ENCODE measurements at places on chromosomes 13 and 19. TPM values are rescaled to one million over a fixed set of nuclear protein-coding genes. Genes with fewer than 3 reads are reported as not detected.
A peak's percentile ranks its signal among the peaks of the same experiment; 100 is the strongest.

DNA sequence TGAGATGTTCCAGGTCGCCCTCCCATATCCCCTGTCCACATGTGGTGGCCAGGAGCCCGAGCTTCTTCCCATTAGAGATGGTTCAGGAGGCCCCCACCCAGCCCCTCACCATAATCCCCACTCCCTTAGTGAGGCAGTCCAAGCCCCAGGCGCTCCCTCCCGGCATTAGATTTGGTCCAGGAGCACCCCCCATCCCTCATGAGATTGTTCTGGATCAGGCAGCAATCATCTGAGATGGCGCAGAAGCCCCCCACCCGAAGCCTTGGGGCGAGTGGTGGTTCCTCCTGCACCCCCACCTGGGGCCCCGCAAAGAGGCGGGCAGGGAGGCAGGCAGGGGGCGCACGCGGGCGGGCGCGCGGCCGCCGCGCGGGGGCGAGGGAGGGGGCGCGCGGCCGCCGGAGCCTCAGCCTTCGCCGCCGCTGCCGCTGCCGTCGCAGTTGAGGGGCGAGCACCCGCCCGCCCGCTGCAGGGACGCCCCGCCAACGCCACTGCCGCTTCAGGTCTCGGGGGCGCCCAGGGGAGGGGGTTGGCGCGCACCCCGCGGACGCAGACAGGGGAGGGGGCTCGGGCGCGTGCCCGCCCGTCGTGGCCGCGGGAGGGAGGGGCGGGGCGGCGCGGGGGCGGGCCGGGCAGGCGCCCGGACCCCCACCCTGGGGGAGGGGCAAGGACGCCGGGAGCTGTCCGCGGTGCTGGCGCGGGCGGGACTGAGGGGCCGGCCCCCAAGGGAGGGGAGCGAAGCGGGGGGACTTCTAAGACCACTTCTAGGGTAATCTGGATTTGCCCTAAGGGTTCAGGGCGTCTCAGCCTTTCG, 46.4 kb upstream of the SHKBP1 start:
- peaks cover 33% of the 10 kb centered on the region for H3K4me1 ChIP-seq
- peaks cover 9% of the 10 kb centered on the region for H3K27me3 ChIP-seq
- H3K27ac ChIP-seq = peak overlapping the region; percentile 95
- peak overlapping the region; percentile 94 for H3K4me3 ChIP-seq

The GAPDHS gene
- total RNA-seq = not detected

DNA sequence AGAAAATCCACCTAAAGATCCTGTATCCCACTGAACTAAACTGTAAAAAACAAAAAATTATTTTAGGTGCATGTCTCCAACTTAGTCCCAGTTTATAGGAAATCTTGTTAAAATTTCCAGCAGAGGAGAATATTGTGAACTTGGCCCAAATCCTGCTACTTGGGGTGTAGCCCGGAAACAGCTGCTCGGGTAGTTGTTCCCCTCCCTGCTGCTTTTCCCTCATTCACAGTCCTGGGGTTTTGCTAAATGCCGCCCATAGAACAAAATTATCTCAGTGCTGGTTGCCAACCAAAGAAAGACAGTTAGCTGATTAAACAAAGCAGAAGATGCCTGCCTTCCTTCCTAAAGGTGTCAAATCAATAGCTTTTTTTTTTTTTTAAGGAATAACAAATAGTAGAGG, 330.5 kb upstream of the KLF12 start:
- peaks cover 18% of the 10 kb centered on the region for H3K4me1 ChIP-seq
- H3K27me3 ChIP-seq = peaks cover 2% of the 10 kb centered on the region
- no peak for DNase-seq
- H3K4me3 ChIP-seq = no peak overlapping the region
- no peaks in the 10 kb centered on the region for H3K36me3 ChIP-seq

The FCER2 gene
- not detected for total RNA-seq

GRCh38 chr13:80524447-80525215, 183.7 kb upstream of the SPRY2 start:
- H3K27me3 ChIP-seq = no peaks in the 10 kb centered on the region
- DNase-seq = no peak
- H3K27ac ChIP-seq = no peak overlapping the region
- no peaks in the 10 kb centered on the region for H3K36me3 ChIP-seq
- no peak overlapping the region for H3K4me3 ChIP-seq

The OR7D2 gene
- not detected for total RNA-seq

DNA sequence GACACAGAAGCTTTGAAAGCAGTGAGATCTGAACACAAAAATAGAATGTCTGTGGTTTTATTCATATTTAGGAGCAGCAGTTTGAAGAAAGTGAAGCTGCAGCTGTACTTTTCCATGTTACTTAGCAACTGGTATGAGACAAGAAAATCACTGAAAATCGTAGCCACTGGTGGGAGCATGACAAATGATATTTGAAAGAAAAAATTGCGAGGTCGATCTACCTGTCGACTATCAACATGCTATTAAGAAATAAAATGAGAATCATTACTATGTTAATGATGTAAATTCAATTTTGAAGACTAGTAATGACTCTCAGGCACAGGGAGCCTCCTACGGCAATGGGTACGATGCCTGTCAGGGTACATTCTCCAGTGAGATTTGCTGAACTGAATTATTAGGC, 436.4 kb downstream of the SLITRK5 start:
- H3K4me3 ChIP-seq = no peak overlapping the region
- no peaks in the 10 kb centered on the region for H3K27me3 ChIP-seq
- DNase-seq = no peak
- no peaks in the 10 kb centered on the region for H3K36me3 ChIP-seq

DNA sequence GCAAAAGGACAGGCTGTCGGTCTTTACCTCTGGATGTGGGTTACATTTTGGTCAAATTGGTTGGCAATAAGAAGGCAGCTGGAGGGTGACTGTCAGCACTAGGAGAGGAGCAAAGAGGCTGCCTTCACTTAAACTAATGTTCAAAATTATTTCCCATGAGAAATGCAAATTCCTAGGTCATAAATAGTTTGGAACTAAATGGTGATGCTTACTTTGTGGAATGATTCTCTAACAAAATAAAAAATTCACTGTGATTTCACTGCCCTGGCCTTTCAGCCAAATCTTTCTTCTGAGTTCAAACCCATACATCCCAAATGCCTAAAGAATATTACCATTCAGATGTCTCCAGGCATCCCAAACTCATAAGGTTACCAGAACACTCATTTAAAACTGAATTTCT, 25.0 kb upstream of the OXGR1 start:
- H3K4me3 ChIP-seq = no peak overlapping the region
- no peaks in the 10 kb centered on the region for H3K36me3 ChIP-seq
- peaks cover 4% of the 10 kb centered on the region for H3K4me1 ChIP-seq
- no peak overlapping the region for H3K27ac ChIP-seq
- no peaks in the 10 kb centered on the region for H3K27me3 ChIP-seq

GRCh38 chr13:24162604-24163003, 2.1 kb downstream of the SPATA13 start:
- no peak overlapping the region for H3K4me3 ChIP-seq
- no peaks in the 10 kb centered on the region for H3K36me3 ChIP-seq
- no peak for DNase-seq
- peaks cover 6% of the 10 kb centered on the region for H3K27me3 ChIP-seq

The IQCN gene
- total RNA-seq = 23.6 TPM

- H3K27me3 ChIP-seq = peaks cover 1% of the 10 kb centered on the region
- H3K36me3 ChIP-seq = no peaks in the 10 kb centered on the region
- H3K4me3 ChIP-seq = no peak overlapping the region
- peak overlapping the region; percentile 40 for H3K27ac ChIP-seq
- H3K4me1 ChIP-seq = peaks cover 19% of the 10 kb centered on the region
Observed at GRCh38 chr13:84080748-84081530, 198.7 kb upstream of the SLITRK1 start.

The DIAPH3 gene
- 2.6 TPM for total RNA-seq

The LRRC4B gene
- 28.5 TPM for total RNA-seq

The TTC9B gene
- total RNA-seq = 19.5 TPM

The SBK3 gene
- not detected for total RNA-seq

- H3K4me1 ChIP-seq = peaks cover 13% of the 10 kb centered on the region
- DNase-seq = peak; percentile 70
- H3K36me3 ChIP-seq = peaks cover 4% of the 10 kb centered on the region
- peak overlapping the region; percentile 69 for H3K4me3 ChIP-seq
- peak overlapping the region; percentile 86 for H3K27ac ChIP-seq
Observed at GRCh38 chr19:3536429-3537100, 2.4 kb upstream of the TEKTIP1 start.

DNA sequence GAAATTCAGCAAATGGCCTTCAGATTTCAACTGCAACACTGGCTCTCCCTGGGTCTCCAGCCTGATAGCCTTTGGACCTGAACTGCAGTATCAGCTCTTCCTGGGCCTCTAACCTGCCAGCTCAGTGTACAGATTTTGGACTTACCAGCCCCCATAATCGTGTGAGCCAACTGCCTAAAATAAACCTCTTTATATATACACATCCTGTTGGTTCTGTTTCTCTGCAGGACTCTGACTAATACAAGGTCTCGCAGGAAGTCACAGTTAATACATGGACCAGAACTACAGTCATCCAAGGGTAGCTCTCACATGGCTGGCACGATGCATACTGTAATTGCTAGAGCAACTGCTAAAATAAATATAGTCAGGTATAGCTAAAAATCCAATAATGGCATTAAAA, 85.1 kb downstream of the KATNAL1 start:
- no peak overlapping the region for H3K27ac ChIP-seq
- no peaks in the 10 kb centered on the region for H3K4me1 ChIP-seq
- peaks cover 27% of the 10 kb centered on the region for H3K36me3 ChIP-seq
- H3K4me3 ChIP-seq = no peak overlapping the region

- no peaks in the 10 kb centered on the region for H3K27me3 ChIP-seq
- H3K27ac ChIP-seq = no peak overlapping the region
- DNase-seq = no peak
- no peaks in the 10 kb centered on the region for H3K36me3 ChIP-seq
- H3K4me3 ChIP-seq = no peak overlapping the region
Observed at GRCh38 chr13:39688278-39688677, 32.8 kb downstream of the COG6 start.

The PGLYRP2 gene
- not detected for total RNA-seq

- no peaks in the 10 kb centered on the region for H3K4me1 ChIP-seq
- H3K36me3 ChIP-seq = no peaks in the 10 kb centered on the region
- H3K27me3 ChIP-seq = no peaks in the 10 kb centered on the region
- no peak overlapping the region for H3K27ac ChIP-seq
Observed at GRCh38 chr19:3451451-3451866, 28.9 kb downstream of the SMIM24 start.

The VSIG10L gene
- 3.5 TPM for total RNA-seq

The KBTBD6 gene
- total RNA-seq = 8.5 TPM

- H3K27ac ChIP-seq = no peak overlapping the region
- peak; percentile 22 for DNase-seq
- H3K27me3 ChIP-seq = peaks cover 8% of the 10 kb centered on the region
- no peak overlapping the region for H3K4me3 ChIP-seq
Observed at GRCh38 chr19:10226376-10227025, 4.6 kb downstream of the S1PR2 start.

DNA sequence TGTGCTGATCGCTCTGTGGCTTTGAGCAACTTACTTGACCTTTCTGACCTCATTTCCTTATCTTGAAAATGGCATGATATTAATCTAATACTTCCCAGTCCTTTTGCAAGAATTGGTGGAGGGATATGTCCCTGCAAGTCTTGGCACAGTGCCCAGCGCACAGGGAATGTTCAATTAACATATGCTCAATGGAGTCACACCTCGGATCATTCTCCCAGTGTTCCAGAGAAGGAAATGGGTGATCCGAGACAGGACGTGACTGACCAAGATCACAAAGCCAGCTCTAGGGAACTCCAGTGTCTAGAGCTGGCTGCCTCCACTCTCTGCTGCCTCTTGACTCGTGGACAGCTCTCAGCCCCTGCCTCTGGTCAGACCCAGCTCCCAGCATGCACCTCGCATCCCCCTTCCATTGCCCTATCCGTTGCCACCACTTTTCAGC, 3.6 kb downstream of the CDC42EP5 start:
- no peak overlapping the region for H3K4me3 ChIP-seq
- no peak overlapping the region for H3K27ac ChIP-seq
- H3K27me3 ChIP-seq = peaks cover 16% of the 10 kb centered on the region
- H3K4me1 ChIP-seq = no peaks in the 10 kb centered on the region

GRCh38 chr13:95698047-95698749, 21.3 kb downstream of the DNAJC3 start:
- peaks cover 8% of the 10 kb centered on the region for H3K4me1 ChIP-seq
- no peak overlapping the region for H3K4me3 ChIP-seq
- no peaks in the 10 kb centered on the region for H3K27me3 ChIP-seq
- H3K27ac ChIP-seq = peak overlapping the region; percentile 40

DNA sequence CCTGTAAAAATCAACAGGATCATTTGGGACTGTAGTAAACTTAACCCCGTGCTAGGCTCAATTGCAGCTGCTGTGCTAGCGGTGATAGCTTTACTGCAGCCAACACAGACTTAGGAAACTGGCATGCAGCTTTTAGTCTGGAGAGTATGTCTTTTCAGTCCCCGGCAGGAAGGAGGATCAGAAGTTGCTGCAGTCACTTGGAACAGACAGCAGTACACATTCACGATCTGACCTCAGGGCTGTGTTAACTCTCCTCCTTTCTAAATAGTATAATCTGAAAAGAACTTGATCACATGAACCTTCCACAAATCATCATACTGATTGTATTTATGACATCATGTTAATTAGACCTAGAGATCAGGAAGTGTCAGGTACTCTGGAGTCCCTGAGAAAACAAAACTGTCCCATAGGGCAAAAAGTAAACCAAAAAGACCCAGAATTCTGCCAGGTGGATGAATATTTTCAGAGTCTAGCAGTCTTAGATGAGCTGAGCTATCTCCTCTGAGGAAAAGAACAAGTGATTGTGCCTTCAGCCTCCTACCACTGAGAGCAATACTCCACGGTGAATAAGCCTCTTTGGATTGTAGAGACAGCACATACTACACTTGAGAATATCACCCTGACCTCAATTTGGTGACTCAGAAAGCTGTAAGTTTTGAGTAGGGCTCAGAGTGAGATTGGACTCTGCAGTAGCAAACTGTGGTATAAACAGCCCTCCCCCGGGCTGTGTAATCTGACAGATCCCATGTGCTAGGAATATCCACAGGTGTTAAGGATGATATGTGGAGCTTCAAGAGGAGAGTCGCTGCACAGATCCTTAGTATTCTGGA, 181.0 kb upstream of the GPR12 start:
- no peaks in the 10 kb centered on the region for H3K36me3 ChIP-seq
- H3K4me1 ChIP-seq = peaks cover 2% of the 10 kb centered on the region
- DNase-seq = no peak
- H3K27me3 ChIP-seq = peaks cover 8% of the 10 kb centered on the region
- H3K27ac ChIP-seq = no peak overlapping the region
- no peak overlapping the region for H3K4me3 ChIP-seq

- no peak within 1 kb of the TSS for H3K4me3 ChIP-seq
- no peaks in the 10 kb centered on the region for H3K4me1 ChIP-seq
- no peak for DNase-seq
- H3K27ac ChIP-seq = no peak within 1 kb of the TSS
- H3K36me3 ChIP-seq = no peaks in the 10 kb centered on the region
- H3K27me3 ChIP-seq = peaks cover 7% of the 10 kb centered on the region
Observed at GRCh38 chr19:14027856-14028450, at the start of gene RLN3. TSS of gene RLN3 (plus strand) at chr19:14028148. CDS start at chr19:14028205, 57 bp downstream.

The PSPN gene
- total RNA-seq = 2.3 TPM

DNA sequence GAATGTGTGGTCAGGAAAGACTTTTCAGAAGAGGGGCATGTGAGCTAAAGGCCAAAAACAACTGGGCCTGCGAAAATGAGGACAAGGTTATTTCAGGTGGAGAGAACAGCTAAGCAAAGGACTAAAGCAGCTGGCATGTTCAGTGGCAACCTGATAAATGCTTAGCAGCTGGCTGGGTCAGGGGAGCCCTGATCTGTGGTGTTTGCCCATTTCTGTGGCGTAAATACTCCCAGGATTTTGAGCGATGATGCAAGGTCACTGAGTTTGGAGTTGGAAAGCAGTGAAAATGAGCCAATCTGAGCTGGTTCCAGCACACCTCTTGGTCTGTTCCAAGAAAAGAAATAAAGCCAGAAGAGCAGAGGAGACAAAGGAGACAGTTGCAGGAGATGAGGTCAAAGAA, 704.3 kb downstream of the UQCRFS1 start:
- no peak overlapping the region for H3K4me3 ChIP-seq
- H3K27ac ChIP-seq = no peak overlapping the region
- no peaks in the 10 kb centered on the region for H3K27me3 ChIP-seq
- H3K36me3 ChIP-seq = peaks cover 4% of the 10 kb centered on the region
- no peak for DNase-seq

The SLC6A16 gene
- 6.6 TPM for total RNA-seq

The PSG7 gene
- not detected for total RNA-seq

The LGALS14 gene
- total RNA-seq = not detected

Data from glutamatergic neuron (in vitro differentiated cells).